ENCODE measurements at places on chromosomes 6 and 20. TPM values are rescaled to one million over a fixed set of nuclear protein-coding genes. Genes with fewer than 3 reads are reported as not detected.

The PKIB gene
- total RNA-seq, result 1.3 TPM

The NHLRC1 gene
- total RNA-seq, result 3.1 TPM

The PLA2G7 gene
- total RNA-seq, result under 0.01 TPM

The REM1 gene
- total RNA-seq, result not detected

The GTPBP2 gene
- total RNA-seq, result 111 TPM

The VPS52 gene
- total RNA-seq, result 33.4 TPM

The HLA-G gene
- total RNA-seq, result not detected

The C20orf204 gene
- 0.26 TPM for total RNA-seq

The TRIM15 gene
- total RNA-seq, result not detected

DNA sequence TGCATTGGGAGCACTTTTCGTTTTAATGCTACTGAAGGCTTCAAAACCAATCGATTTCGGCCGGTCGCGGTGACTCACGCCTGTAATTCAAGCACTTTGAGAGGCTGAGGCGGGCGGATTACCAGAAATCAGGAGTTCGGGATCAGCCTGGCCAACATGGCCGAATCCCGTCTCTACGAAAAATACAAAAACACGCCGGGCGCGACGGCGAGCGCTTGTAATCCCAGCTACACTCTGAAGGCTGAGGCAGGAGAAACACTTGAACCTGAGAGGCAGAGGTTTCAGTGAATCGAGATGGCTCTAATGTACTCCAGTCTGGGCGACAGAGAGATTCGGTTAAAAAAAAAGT lies 58.4 kb downstream of the TRIM38 start:
- peak overlapping the region; percentile 64 for H3K4me3 ChIP-seq
- peaks cover 7% of the 10 kb centered on the region for H3K4me1 ChIP-seq
- peak overlapping the region; percentile 97 for H3K27ac ChIP-seq
- no peaks in the 10 kb centered on the region for H3K36me3 ChIP-seq
- DNase-seq, result peak; percentile 75
- no peaks in the 10 kb centered on the region for H3K27me3 ChIP-seq

DNA sequence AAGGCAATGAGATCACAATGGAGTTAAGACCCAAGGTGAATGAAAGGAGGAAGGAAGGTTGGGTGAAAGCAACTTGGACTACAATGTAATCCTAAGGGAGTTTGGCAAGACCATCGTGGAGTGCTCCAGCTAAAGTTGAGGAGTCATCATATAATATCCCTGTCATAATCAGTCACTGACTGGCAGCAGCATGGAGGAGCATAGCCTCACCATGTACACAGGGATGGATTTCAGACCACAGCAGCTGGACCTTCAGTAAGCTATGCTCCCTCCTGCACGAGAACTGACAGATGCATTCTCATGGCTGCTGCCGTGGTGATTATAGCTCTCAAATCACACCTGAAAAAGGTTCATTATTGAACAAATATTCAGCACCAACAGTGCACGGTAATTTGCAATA lies 43.0 kb downstream of the GOPC start:
- H3K4me3 ChIP-seq, result no peak overlapping the region
- no peak overlapping the region for H3K27ac ChIP-seq

GRCh38 chr6:15299430-15300131 lies 53.7 kb downstream of the JARID2 start:
- H3K27me3 ChIP-seq, result no peaks in the 10 kb centered on the region
- DNase-seq, result no peak
- H3K36me3 ChIP-seq, result no peaks in the 10 kb centered on the region
- no peak overlapping the region for H3K27ac ChIP-seq

DNA sequence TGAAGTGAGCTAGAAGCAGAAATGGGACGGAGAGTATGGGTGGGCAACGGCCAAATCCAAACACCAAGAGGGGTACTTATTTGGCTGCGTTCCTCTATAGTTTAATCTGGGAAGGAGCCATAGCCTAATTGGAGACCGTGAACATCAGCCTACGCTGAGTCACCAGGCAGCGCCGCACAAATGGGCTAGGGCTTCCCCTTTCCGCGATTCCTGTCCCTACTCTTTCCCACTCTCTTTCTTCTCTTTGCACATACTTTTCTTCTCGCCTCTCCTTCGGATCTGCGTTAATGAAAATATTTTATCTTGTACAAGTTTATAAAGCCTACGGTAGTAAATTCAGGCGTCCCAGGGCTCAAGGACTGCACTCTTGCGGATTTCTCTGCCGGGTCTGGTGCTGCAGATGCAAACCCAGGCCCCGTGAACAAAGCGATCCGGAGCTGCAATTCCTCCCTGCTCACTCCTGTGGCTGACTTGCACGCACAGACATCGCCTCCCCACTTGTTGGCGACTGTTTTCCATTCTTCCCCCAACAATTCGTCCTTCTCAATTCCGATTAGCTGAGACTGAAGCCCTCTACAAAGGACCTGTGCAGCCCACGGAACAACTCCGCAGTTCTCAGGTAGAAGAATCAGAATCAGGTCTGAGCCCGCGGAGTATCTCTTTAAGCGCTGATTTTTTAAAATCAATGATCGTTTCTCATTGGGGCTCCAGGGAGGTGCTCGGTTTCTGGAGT lies 4.2 kb upstream of the TBX18 start:
- no peak overlapping the region for H3K27ac ChIP-seq
- no peaks in the 10 kb centered on the region for H3K36me3 ChIP-seq
- no peaks in the 10 kb centered on the region for H3K4me1 ChIP-seq
- H3K4me3 ChIP-seq, result peak overlapping the region; percentile 12
- peaks cover 58% of the 10 kb centered on the region for H3K27me3 ChIP-seq
- DNase-seq, result no peak

DNA sequence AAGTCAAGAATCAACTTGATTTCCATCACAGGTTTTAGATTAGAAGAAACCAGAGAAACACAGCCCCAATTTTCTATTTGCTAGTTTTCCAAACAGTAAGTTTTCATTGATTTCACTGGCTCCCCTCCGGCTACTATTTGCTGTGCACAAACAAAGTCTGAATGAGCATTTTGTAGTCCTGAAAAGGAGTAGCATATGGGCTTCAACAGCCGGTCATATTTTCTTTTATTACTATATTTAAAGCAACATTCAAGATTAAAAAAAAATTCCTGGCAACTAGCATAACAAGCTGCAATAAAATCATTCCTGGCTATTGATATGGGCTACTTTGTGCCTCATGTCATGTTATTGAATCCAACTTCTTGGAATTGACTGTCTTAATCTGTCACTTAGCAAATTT lies 48.3 kb downstream of the CARMIL1 start:
- H3K4me3 ChIP-seq, result no peak overlapping the region
- no peaks in the 10 kb centered on the region for H3K4me1 ChIP-seq
- no peak for DNase-seq
- no peaks in the 10 kb centered on the region for H3K36me3 ChIP-seq

DNA sequence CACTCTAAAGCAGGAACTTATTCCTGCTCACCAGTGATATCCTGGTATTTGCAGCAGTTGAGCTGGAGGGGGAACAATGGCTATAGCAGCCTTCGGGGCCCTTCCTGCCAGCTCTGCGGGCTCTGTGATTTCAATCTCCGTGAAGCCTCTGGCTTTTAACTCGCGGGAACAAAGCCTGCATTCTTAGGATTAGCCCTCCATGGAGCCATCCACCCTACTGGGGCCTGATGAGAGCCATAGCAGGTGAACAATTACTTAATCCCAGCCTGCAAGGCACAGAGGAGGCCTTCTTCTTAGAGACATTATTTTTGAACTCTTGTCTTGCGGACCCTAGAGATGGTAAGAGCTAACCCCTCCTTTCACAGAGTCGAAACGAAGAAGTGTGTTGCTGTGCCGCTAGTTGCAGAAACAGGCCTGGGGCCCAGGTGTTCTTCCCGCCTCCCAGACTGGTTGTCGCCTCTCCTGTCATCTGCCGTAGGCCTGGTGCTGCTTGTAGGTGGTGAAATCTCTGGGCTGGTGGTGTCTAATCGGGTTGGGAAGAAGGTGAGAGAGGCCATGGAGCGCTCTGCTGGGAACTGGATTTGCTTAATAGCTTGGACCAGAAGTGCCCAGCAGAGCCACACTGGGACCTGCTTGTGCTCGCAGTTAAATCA lies 9.7 kb downstream of the GHRH start:
- H3K4me1 ChIP-seq, result no peaks in the 10 kb centered on the region
- H3K4me3 ChIP-seq, result no peak overlapping the region
- DNase-seq, result no peak
- H3K36me3 ChIP-seq, result no peaks in the 10 kb centered on the region
- peaks cover 3% of the 10 kb centered on the region for H3K27me3 ChIP-seq

GRCh38 chr6:23228439-23229024 lies 659.2 kb downstream of the HDGFL1 start:
- H3K27ac ChIP-seq, result no peak overlapping the region
- peak; percentile 14 for DNase-seq
- no peak overlapping the region for H3K4me3 ChIP-seq
- H3K36me3 ChIP-seq, result no peaks in the 10 kb centered on the region

- no peaks in the 10 kb centered on the region for H3K36me3 ChIP-seq
- no peaks in the 10 kb centered on the region for H3K4me1 ChIP-seq
- no peak overlapping the region for H3K4me3 ChIP-seq
- no peak overlapping the region for H3K27ac ChIP-seq
These were observed 261.1 kb upstream of the RGS17 start for GRCh38 chr6:153392156-153392555.

Measured in fibroblast of lung (primary cell).